Cerebellum (tissue), 4 donors: ENCODE measurements at places on chromosomes 1 and 21. TPM values are rescaled to one million over a fixed set of nuclear protein-coding genes. Genes with fewer than 3 reads are reported as not detected.

DNA sequence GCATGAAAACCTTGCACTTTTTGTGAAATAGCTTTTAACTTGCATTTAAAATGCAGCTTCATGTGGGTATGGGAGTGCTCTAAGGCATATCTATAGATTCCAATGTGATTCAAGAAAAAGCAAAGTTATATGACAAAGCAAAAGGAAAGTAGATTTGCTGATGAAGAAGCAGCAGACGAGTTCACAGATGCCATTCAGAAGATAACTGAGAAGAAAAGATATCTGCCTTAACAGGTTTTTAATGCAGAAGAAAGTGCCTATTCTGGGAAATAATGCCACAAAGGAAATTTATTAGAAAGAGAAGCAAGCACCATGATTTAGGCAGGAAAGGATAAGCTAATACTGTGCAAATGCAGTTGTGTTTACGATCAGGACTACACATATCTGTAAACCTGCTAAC, 68.1 kb downstream of the PHTF1 start:
- no peak for DNase-seq

DNA sequence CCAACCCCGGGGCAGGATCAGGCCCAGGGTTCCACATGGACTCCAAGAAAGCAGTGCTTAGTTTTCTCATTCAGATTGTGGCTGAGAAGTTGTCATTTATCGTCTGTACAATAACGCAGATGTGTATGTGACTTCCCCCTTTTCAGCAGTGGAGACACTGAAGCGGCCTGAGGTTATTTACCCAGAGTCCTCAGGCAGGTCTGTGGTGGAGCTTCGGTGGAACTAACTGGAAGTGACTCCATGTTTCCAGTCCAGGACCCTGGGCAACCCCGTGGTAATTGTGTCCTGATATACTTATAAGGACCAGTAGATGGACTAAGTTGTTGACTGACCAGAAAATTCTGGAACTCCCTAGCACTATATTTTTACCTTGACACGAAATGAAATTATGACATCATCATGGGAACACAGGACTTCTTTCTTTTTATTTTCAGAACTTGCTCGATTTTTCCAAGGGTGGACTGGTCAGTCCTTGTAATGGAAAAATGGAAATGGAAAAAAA, 1.0 kb upstream of the IER5 start:
- DNase-seq = no peak

DNA sequence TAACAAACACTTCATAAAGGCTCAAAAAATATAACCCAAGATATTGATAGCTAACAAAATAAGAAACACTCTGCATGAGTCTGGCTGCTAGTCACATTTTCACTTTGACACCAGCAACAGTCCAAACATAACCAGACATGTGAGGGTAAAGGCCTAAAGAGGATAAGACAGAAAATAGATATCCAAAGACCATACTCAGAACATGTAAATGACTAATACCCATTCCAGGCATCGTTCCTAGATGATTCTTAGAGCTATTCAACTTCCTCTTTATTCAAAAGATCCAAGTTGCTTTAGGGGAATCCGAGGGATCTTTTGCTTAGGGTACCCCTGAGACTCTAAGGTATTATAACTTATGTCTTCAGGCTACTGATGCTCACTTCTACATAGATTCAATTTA, 5.1 kb downstream of the COL24A1 start:
- DNase-seq = no peak

CRYZL1 gene
- total RNA-seq = 52.4 TPM

GRCh38 chr1:21898326-21899200, 38.5 kb downstream of the HSPG2 start:
- no peak for DNase-seq

CRB1 gene
- total RNA-seq = 22.8 TPM

DNA sequence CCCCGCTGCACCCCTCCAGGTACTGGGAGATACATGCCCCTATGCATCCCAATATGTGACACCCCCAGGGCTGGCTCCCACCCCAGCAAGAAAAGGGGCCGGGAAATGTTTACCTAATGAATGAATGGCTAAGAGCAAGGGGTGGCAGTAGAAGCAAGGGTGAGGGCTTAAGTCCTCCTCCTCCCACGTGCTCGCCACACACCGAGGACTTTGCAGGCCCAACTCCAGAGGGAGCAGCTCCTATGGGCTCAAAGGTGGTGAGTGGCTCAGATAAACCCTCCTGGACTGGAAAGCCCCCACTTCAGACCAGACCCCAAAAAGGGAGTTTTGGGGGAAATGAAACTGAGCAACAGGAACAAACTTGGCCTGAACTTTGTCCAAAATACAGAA, 11.4 kb downstream of the SLC45A3 start:
- DNase-seq = no peak

GRCh38 chr1:197463142-197463541, 195.1 kb downstream of the CRB1 start:
- DNase-seq = no peak

- DNase-seq = no peak
Measured at GRCh38 chr1:94022471-94023189, 98.3 kb downstream of the ABCA4 start.
